Muscle of leg (tissue), 16 donors: ENCODE measurements at places on chromosomes 7 and 10. TPM values are rescaled to one million over a fixed set of nuclear protein-coding genes. Genes with fewer than 3 reads are reported as not detected.

- no peaks in the 10 kb centered on the region for H3K36me3 ChIP-seq
- H3K4me3 ChIP-seq: no peak overlapping the region
- DNase-seq: no peak
Measured at GRCh38 chr7:141480953-141481352, 70.3 kb upstream of the AGK start.

The DNAJC12 gene
- 8.5 TPM for total RNA-seq

DNA sequence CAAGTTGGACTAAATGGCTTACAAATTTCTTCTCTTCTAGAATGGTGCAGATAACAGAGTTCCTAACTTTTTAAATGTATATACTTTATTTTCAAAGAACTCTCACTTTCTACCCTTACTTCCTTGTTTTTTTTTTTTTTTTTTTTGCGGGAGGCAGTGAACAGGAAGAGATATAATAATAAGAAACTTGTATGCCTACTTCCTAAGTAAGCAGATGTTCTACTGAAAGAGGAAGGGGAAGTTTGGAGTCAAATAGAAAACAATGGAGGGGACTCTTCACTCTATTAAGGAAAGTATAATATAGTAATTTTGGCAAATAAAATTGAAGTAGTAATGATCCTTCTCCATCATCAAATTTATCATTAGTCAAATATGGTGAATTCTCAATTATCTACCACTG, 754.0 kb downstream of the KCNMA1 start:
- H3K4me3 ChIP-seq: no peak overlapping the region
- H3K4me1 ChIP-seq: peaks cover 3% of the 10 kb centered on the region
- no peaks in the 10 kb centered on the region for H3K27me3 ChIP-seq
- H3K27ac ChIP-seq: no peak overlapping the region

DNA sequence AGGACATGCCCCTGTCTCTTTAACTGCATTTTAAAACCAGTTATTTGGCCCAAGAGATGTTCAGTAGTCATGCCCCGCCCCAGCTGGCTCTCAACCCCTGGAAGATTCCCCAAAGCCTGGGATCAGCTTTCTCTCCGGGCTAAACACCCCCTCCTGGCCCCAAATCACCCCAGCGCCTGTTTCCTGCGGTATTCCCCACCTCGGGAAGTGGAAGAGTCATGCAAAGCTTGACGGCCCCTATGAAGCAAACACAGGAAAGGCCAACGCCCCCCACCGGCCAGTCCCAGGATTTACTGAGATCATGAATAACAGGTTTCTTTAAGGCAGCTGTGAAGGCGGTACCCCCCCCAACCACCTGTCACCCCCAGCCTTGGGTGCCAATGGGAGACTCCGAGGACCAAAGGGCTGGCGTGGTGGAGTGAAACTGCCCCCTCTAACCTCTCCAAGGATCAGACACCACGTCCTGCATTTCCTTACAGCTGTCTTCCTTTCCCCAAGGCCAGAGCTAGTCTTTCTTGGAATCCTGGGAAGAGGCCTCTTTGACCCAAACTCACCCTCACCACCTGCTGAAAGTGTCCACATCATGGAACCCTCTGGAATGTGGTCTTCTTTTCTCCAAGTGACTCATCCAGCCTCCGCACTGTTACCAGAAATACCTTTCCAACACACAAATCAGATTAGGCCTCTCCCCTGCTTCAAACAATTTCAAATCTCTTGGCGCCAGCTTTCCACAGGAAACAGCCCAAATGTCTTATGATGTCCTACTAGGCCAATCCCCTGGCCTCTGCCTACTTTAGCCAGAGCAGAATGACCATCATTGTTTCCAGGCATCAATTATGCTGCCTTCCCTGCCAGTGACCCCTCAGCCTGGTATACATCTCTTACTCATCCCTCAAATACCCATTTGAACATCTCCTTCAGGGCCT, 301.5 kb downstream of the ZEB1 start:
- H3K4me3 ChIP-seq: no peak overlapping the region
- DNase-seq: peak; percentile 97
- H3K36me3 ChIP-seq: no peaks in the 10 kb centered on the region
- no peaks in the 10 kb centered on the region for H3K27me3 ChIP-seq

GRCh38 chr7:95718577-95719410, 53.6 kb upstream of the DYNC1I1 start:
- H3K4me1 ChIP-seq: no peaks in the 10 kb centered on the region
- DNase-seq: peak; percentile 34
- no peak overlapping the region for H3K4me3 ChIP-seq
- no peak overlapping the region for H3K27ac ChIP-seq
- H3K27me3 ChIP-seq: no peaks in the 10 kb centered on the region
- no peaks in the 10 kb centered on the region for H3K36me3 ChIP-seq

DNA sequence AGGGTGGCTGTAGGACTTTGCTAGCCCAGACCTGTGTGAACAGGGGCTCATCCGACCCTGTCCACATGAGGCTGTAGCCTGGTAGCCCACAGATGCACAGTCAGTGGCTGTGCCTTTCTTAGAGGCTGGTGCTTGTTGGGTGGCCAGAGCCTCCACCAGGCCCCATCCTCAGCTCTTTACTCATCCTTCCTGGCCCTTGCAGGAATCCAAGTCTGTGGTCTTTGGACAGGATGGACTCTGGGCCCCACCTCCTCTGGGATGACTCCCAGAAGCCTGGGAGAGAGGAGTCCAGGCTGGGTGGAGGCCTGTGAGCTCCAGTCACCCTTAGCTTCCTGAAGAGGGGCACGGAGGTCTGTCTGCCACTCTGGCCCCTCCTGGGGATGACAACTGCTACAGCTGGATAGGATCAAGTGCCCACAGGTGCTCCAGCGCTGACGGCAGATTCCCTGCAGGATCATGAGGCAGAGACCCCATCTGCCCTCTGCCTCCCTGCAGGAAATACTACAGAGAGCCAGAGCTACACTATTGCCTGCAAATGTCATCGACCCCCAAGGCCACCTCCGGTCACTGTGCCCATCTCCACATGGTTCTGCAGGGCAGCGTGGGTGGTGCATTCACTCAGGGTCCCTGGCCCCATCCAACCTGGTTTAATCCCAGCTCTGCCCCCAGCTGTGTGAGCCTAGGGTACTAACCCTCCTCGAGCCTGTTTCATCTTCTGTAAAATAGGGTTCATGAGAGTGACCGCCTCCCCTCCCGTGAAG, 114.5 kb downstream of the PTPN20 start:
- peaks cover 39% of the 10 kb centered on the region for H3K4me1 ChIP-seq
- H3K27me3 ChIP-seq: peaks cover 5% of the 10 kb centered on the region
- no peak overlapping the region for H3K4me3 ChIP-seq
- DNase-seq: peak; percentile 84
- H3K27ac ChIP-seq: no peak overlapping the region

GRCh38 chr7:157469181-157470016, 132.6 kb downstream of the DNAJB6 start:
- H3K4me1 ChIP-seq: no peaks in the 10 kb centered on the region
- H3K27me3 ChIP-seq: peaks cover 27% of the 10 kb centered on the region
- H3K36me3 ChIP-seq: no peaks in the 10 kb centered on the region
- DNase-seq: no peak
- H3K27ac ChIP-seq: no peak overlapping the region
- H3K4me3 ChIP-seq: no peak overlapping the region

GRCh38 chr10:130545122-130545521, 408.9 kb downstream of the GLRX3 start:
- no peak overlapping the region for H3K27ac ChIP-seq
- H3K36me3 ChIP-seq: no peaks in the 10 kb centered on the region
- no peak overlapping the region for H3K4me3 ChIP-seq
- no peaks in the 10 kb centered on the region for H3K4me1 ChIP-seq

The PPP1R17 gene
- not detected for total RNA-seq

The ZNF425 gene
- 3.4 TPM for total RNA-seq

The TLX1 gene
- not detected for total RNA-seq

GRCh38 chr10:71735709-71736569, 16.4 kb upstream of the C10orf105 start:
- H3K27me3 ChIP-seq: no peaks in the 10 kb centered on the region
- H3K4me1 ChIP-seq: peaks cover 35% of the 10 kb centered on the region
- H3K36me3 ChIP-seq: peaks cover 2% of the 10 kb centered on the region
- peak overlapping the region; percentile 69 for H3K27ac ChIP-seq

DNA sequence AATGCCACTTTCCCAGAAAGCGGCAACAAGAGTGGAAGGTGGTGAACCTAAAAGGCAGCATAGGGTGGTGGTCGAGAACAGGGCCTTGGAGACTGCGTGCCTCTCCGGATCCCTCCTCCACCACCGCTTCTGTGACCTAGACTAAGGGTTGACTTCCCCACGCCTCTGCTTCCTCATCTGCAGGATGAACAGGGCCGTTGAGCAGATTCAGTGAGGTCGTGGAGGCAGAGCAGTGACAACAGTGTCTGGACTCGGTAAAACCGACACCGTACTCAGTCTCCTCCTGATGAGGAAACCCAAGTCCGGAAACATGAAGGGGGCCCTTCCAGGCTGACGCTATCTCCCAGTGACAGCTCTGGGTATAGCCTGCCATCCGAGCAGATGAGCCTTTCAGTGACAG, 162.6 kb downstream of the CELF2 start:
- H3K36me3 ChIP-seq: peaks cover 8% of the 10 kb centered on the region
- H3K27ac ChIP-seq: no peak overlapping the region
- H3K4me3 ChIP-seq: no peak overlapping the region

DNA sequence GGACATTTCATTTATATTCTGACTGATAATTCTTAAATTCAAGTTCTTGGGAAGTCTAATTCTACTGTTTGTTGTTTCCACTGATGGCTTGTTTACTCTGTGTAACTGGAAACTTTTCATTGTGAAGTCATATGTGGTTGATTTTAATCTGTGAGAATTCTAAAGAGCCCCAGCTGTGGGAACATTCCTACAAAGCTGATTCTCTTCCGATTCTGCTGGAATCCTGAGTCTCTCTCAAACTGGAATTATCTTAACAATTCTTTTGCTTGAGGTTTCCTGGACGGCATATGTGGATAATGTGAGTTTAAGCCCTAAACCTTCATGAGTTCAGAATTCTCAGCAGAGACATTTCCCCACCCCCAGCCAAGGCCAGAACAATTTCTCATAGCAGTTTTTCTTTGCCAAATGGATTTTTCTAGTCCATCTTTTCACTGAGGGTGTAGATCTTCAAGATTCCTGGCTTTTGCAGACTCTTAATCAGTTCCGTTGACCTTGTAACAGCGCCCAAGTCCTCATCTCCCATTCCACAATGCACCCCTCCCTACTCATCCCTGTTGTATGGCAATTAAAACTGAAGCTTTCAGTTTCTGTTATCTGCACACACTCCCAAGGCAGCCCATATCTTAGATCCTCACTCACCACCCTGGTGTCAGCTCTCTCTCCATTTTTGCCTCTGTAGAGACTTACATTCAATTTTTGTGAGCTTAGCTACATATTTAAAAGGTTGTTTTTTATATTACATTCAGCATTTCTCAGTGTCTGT, 37.6 kb downstream of the GRM8 start:
- no peak overlapping the region for H3K27ac ChIP-seq
- no peak overlapping the region for H3K4me3 ChIP-seq
- peak; percentile 44 for DNase-seq
- no peaks in the 10 kb centered on the region for H3K27me3 ChIP-seq

The SCIN gene
- total RNA-seq: 0.27 TPM

The ABCC2 gene
- 1.1 TPM for total RNA-seq

GRCh38 chr7:20305726-20306125, 25.0 kb upstream of the ITGB8 start:
- no peak overlapping the region for H3K27ac ChIP-seq
- H3K36me3 ChIP-seq: no peaks in the 10 kb centered on the region
- H3K4me1 ChIP-seq: no peaks in the 10 kb centered on the region
- DNase-seq: no peak
- no peak overlapping the region for H3K4me3 ChIP-seq
- no peaks in the 10 kb centered on the region for H3K27me3 ChIP-seq

- DNase-seq: no peak
- H3K36me3 ChIP-seq: no peaks in the 10 kb centered on the region
- H3K4me3 ChIP-seq: no peak overlapping the region
Measured at GRCh38 chr10:79458483-79458882, 13.1 kb upstream of the ZCCHC24 start.

DNA sequence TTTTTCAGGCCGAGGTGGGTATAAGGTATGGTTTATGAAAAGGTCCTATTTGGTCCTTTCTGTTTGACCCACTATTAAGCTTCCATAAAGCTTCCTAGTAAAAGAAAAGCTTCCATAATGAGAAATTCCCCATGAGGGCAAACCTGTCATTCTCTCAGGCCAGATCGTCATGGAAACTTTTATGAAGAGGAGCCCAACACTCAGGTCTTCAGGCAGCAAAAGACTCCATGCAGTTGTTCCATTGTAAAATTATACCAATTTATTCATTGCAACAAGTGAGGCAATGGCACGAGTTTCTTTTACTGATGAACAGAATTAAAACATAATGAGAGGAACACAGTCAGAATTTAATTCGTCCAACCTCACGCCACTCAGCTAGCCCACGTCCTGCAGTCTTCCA, 188.6 kb downstream of the MTERF1 start:
- H3K4me3 ChIP-seq: no peak overlapping the region
- H3K4me1 ChIP-seq: peaks cover 2% of the 10 kb centered on the region
- no peaks in the 10 kb centered on the region for H3K27me3 ChIP-seq
- H3K27ac ChIP-seq: no peak overlapping the region
- H3K36me3 ChIP-seq: no peaks in the 10 kb centered on the region
- DNase-seq: peak; percentile 9

The TMEM139 gene
- total RNA-seq: 0.40 TPM

- H3K27ac ChIP-seq: peak overlapping the region; percentile 47
- no peak for DNase-seq
- no peaks in the 10 kb centered on the region for H3K27me3 ChIP-seq
- H3K4me1 ChIP-seq: peaks cover 73% of the 10 kb centered on the region
Measured at GRCh38 chr7:2104716-2105115, 128.0 kb downstream of the MAD1L1 start.

The FAM24B gene
- 2.3 TPM for total RNA-seq

The FOXI2 gene
- 0.09 TPM for total RNA-seq

- H3K4me1 ChIP-seq: no peaks in the 10 kb centered on the region
- H3K4me3 ChIP-seq: no peak overlapping the region
- H3K27me3 ChIP-seq: no peaks in the 10 kb centered on the region
Measured at GRCh38 chr7:106891548-106892410, 26.7 kb downstream of the PIK3CG start.

DNA sequence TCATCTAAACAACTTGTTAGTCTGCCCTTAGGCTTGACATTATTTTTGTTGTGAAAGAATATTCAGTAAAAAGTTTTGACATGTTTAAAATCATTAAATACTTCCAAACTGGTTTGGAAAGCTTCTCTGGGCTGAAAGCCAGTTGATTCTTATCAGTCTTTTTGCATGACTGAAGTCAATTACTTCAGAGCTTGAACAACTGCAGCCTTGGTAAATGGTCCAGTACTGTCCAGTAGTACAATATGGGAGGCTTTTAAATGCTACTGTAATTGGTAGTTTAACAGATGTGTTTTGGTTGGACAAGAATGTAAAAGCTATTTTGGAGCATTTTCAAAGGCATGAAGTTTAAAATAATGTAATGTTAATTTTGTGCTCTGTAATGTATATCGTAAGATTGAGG, 103.4 kb downstream of the SDK1 start:
- H3K4me3 ChIP-seq: no peak overlapping the region
- no peak overlapping the region for H3K27ac ChIP-seq
- H3K27me3 ChIP-seq: no peaks in the 10 kb centered on the region
- peak; percentile 5 for DNase-seq
- no peaks in the 10 kb centered on the region for H3K36me3 ChIP-seq
- no peaks in the 10 kb centered on the region for H3K4me1 ChIP-seq
